ENCODE measurements at places on chromosomes 7 and 10.

DNA sequence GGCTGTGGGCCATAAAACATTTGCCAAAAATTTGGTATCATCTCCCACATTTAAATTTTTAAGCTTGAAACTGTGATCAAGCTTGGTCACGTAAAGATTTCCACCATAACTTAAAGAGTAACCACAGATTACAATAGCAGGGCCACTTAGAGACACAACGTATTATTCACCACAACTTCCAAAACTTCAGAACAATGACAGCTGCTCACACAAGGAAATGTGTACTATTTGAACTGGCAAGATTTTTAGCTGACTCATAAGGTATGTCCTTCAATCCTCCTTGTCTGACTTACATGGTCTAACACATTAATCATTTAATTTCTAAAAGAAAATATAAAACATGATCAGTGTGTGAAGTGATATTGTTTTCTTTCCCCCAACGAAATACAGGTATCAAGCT lies 234.5 kb downstream of the PARD3 start:
- no peak for DNase-seq

DNA sequence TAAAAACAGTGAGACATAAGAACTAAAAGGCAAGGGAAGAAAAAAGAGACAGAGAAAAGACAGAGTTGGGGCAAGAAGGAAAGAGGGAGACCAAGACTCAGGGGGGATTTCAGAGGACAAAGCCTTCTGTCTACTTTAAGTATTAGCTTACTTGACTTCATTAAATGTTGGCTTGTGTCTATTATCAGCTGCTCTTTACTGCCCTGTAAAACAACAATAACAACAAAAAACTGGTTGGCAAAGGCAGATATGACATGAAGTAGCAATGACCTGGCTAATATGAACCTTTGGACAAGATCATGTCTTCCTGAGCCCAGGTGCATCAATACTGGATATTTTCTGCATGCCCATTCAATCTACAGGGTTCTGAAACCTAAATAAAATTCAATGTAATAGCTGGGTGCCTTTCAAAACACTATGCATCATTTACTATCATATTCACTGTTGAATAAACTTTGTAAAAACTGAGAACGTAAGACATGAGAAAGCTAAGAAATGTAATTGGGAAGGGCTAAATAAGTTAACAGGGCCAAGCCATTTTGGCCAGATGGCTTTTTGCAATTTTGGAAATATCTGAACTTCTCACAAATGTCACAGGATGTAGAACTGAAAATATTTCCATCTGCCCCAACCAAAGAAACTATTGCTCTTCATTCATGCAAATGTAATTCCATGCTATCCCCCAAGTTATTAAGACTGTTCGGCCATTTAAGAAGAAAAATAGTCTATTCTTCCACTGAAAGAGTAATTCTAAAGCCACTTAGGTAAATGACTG lies 49.4 kb downstream of the LRRN3 start:
- DNase-seq: no peak

DNA sequence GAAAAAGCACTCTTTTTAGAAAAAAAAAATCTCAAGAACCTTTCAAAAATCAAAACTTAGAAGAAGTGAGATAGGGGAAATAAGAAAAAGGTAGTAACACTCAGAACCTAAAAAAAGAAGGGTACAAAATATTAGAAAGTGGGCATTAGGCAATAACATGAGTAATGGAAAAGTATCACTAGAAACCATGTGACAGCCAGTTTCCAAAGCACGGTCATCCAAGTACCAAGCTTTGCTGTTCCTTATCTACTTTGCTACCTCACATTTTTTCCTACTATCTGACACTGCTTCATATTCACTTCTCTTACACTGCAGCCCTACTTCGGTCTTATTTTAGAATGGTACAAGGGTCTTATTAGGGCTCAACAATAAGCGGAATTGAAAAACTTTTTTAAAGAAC lies 30.3 kb downstream of the IMMP2L start:
- no peak for DNase-seq

DNA sequence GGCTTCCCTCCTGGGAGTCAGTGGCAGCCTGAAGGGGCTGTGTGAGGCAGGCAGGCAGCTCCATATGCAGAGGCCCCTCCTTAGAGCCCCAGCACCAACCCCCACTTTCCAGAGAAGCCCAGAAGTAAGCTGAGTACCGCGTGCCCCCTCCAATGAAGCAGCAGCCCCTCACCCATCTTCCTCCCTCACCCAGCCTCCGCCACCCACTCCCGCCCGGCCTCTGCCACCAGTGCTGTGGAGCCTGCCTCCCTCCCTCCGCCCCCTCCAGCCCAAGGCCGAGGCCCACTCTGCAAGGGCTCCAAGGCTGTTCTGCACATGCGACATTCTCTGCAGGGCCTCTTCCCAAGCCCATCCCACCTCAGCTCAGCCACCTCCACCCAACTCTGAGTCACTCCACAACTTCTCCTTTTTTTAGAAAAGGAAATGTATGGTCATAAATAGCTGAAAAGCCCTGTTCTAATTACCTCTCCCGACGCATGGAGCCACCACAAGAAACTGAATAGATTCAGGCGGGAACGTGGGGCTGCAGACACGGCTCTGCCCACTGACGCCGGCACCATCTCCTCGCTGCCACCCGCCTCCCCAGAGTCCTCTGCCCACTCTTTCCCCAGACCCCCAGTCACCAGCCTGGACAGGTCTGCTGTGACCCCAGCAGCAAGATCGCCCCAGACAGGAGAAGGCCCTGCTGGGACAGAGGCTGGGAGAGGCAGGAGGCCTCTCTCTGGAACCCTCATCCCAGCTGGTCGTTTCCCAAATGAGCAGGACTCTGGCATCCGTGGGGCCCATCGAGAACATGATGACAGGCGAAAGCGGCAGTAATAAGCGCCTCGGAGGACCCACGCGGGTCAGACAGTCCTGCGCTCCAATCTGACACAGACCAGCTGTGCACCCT lies 213.9 kb downstream of the MAD1L1 start:
- DNase-seq: no peak

DNA sequence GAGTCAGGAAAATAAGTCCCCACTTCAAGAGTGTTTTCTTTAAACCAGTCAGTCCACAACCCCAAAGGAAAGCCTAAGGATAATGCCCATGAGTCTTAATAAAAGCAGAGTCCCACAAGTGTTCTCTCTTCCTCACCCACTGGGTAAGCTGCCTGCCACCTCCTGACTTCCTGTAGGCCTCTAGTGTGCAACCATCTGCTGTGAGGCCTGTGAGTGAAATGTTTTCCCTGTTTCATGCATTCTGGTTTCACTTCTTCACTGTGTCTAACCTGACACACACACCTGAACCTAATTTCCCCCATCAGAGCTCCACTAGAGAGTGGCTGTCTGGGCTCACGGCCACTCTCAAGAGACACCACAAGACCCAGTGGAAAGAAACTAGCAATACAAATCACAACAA lies 38.9 kb upstream of the GDF10 start:
- no peak for DNase-seq

GRCh38 chr10:14433147-14433546 lies 102.4 kb upstream of the FRMD4A start:
- DNase-seq: no peak

DNA sequence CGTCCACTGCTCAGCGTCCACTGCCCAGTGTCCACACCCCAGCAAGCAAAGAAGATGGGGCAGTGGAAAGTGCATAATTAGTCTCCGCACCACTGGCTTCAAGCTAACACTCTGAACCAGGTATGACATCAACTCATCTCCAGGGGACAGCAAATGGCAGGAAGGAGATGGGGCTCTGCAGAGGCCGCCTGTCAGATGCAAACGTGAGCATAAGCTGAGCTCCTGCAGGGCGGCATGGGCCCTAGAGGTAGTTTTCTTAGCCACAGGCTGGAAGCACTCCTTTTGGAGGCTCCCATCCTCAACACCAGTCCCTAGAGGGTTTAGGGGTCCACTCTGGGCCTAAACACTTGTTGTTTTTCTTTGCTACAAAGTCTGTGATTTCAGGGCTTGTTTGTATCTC lies 335.8 kb upstream of the MKI67 start:
- DNase-seq: no peak

DNA sequence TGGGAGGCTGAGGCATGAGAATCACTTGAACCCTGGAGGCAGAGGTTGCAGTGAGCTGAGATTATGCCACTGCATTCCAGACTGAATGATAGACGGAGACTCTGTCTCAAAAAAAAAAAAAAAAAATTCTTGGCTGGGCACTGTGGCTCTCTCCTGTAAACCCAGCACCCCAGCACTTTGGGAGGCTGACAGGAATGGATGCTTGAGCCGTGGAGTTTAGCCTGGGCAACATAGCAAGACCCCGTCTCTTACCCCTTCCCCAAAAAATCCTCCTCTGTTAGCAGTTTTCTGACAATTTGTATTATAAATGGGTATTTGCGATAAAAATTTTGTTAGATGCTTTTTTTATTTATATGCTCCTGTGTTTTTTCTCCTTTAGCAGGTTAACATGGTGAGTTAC lies 11.0 kb downstream of the SAMD8 start:
- no peak for DNase-seq

DNA sequence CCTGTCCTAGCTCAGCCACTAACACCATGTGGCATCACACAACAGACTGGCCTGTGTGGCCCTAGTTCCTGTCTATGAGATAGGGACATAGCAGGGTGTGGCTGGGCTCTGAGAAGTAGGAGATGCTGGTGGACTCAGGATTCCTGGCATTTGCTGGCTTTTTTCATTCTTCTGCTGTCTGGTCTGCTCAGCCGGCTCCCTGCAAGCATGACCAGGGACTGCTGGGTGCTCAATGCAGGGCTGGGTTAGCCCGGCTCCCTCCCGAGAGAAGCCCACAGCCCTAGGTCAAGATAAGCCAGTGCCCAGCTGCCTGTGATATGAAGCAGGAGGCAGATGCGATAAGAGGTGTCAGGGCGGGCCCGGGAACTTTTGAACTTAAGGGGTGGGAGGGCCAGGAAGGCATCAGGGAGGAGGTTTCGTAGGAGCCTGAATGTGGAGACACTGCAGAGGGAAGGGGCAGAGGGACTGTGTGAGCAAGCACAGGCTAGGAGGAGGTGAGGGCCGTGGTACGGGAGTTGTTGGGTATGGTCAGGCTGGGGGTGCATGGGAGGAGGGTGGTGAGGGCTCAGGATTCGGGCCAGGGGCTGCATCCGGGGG lies 3.5 kb downstream of the AQP1 start:
- DNase-seq: no peak

DNA sequence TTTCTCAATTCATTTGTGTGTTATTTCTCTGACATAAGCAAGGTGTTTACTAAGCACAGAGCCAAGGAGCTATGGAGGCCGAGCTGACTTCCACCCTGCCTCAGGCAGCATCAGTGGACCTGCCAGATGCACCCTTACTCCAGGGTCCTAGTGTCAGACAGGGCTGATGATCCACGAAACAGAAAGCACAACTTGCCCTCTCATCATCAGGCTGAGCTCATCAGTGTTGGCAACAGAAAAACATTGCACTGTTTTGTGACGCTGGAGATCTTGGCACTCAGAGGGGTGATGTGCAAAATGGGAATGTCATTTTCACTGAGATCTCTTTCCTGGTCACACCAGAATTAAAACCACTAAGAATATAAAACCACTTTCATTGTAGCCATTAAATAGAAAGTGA lies 201.8 kb downstream of the GLI3 start:
- DNase-seq: no peak

- no peak for DNase-seq
Observed at GRCh38 chr7:2146676-2147472, 85.9 kb downstream of the MAD1L1 start.

- no peak for DNase-seq
Observed at GRCh38 chr7:132618956-132619305, 42.7 kb upstream of the PLXNA4 start.

DNA sequence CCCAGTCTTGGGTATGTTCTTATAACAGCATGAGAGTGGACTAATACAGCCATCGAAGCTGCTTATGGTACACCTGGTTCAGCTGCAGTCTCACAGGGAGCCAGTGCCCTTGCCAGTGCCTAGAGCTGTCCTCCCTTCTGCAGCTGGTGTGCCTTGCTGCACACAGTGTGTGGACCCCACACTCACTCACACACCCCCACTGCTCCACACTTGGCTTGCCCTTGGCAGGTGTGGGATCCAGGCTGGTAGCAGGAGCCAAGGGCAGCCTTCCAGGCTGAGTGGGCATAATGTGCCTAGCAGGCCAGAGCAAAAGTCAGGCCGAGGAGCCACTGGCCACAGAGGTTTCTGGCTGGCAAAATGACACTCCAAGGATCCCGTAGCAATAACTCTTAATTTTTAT lies 217.3 kb downstream of the GPR158 start:
- DNase-seq: no peak

- no peak for DNase-seq
Observed at GRCh38 chr7:30465811-30466180, 12.8 kb downstream of the NOD1 start.

- peak; percentile 29 for DNase-seq
Observed at GRCh38 chr7:64308016-64308270, 5.8 kb upstream of the ZNF736 start.

DNA sequence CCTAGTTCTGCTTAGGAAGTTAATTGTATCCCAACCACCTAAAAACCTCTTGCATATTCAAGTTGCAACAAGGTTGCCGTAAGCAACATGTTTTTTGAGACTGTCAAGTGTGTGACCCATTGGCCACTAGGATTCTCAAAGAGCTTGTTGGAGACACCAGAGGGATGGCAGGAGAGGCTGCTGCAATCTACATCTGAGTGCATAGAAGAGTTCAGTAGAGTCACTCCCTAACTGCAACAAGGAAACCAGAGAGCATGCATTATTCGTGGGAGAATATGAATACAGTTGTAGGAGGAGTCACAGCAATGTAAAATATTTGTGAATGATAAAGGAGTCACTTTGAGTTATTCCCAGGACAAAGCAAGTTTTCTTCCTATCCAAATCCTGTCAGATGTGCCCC lies 538.6 kb downstream of the TNS3 start:
- DNase-seq: no peak

DNA sequence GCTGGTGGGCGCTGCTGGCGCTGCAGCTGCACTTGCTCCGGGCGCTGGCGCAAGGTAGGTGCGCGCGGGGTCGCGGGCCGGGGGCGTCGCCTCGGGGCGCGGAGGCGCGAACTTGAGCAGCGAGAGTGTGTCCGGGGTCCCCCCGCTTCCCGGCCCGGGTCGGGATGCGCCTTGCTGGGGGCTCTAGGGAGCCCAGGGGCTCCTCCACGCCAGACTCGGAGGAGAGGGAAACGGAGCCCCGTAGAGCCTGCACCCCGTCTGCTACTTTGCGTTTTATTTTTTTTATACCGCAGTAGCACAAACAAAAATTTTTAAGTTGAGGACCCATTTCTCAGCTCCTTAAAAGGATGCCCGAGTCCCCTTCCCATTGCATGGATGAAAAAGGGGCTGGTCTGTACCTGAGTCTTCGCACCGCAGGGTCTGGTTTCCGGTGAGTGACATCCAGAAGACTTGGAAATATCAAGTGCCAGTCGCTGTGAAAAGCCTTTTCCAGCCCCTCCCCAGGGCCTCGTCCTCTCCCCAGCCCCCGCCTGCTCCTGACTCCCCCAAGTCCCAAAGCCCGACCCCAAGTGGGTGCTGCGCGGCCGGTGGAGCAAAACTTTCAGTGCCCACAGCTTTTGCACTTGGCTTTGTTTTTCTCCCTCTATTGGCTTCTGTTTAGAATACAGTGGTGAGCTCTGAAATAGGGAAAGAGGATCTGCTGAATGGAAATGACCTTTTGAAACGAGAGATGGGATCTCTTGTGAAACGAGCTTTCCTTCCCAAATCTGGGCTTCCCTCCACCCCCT lies 973 bp downstream of the SDK1 start:
- peak; percentile 23 for DNase-seq

GRCh38 chr10:59970396-59971368 lies 64.3 kb upstream of the CCDC6 start:
- DNase-seq: no peak
